ENCODE measurements at places on chromosomes 3 and 15. TPM values are rescaled to one million over a fixed set of nuclear protein-coding genes. Genes with fewer than 3 reads are reported as not detected.

REC114 gene
- total RNA-seq: not detected

ZNF385D gene
- total RNA-seq: not detected

PRICKLE2 gene
- total RNA-seq: 13.3 TPM

PAK6 gene
- total RNA-seq: not detected

ZNF80 gene
- total RNA-seq: not detected

ROPN1 gene
- not detected for total RNA-seq

RETNLB gene
- total RNA-seq: not detected

Measured in epithelial cell of umbilical artery (primary cell).